ENCODE measurements at places on chromosomes 16 and 17.
A peak's percentile ranks its signal among the peaks of the same experiment; 100 is the strongest.

DNA sequence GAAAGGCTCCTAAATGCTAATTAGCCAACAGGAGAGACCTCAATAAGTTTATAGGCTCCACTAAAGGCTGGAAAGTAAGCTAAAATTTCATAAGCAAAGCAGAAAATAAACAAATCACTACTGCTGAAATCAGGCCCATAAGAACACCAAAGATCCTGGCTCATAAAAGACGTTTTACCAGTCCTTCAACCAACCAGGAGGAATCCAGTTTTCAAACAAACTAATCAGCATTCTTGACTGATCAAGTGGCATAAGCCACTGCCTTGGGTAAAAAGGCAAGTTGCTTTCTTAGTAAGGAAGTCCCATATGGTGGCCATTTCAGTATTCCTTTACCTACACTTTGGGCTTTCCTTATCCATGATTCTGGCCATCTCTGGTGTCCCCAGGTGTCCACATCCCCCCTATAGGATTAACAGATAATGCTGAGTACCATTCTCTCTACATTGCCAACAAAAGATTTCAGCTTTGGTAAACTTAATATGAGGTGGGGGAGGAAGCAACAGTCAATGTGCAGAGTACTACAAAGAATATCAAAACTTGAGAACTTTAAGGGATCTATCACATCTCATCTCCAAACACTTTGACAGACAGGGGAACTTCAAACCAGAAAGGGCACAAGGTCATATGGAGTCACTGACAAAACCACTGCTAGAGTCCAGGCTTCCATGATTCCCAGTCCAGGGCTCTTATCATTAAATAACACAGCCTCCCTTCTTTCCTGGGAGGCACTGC is 1.3 kb downstream of the TOM1L2 start:
- H3K27ac ChIP-seq, result peak overlapping the region; percentile 97
- peaks cover 35% of the 10 kb centered on the region for H3K4me1 ChIP-seq
- no peak for DNase-seq
- H3K36me3 ChIP-seq, result no peaks in the 10 kb centered on the region

- H3K27ac ChIP-seq, result no peak overlapping the region
- no peak for DNase-seq
- H3K36me3 ChIP-seq, result no peaks in the 10 kb centered on the region
- no peaks in the 10 kb centered on the region for H3K4me1 ChIP-seq
Observed at GRCh38 chr17:57751348-57751971, 6.4 kb upstream of the CCDC182 start.

- H3K27me3 ChIP-seq, result no peaks in the 10 kb centered on the region
- H3K4me1 ChIP-seq, result peaks cover 6% of the 10 kb centered on the region
- H3K27ac ChIP-seq, result no peak overlapping the region
- H3K36me3 ChIP-seq, result no peaks in the 10 kb centered on the region
Observed at GRCh38 chr16:85680352-85680944, 8.3 kb downstream of the GINS2 start.

- DNase-seq, result no peak
- no peak overlapping the region for H3K27ac ChIP-seq
- H3K4me3 ChIP-seq, result no peak overlapping the region
- no peaks in the 10 kb centered on the region for H3K27me3 ChIP-seq
- no peaks in the 10 kb centered on the region for H3K4me1 ChIP-seq
- no peaks in the 10 kb centered on the region for H3K36me3 ChIP-seq
Observed at GRCh38 chr17:50668025-50668837, 33.5 kb downstream of the ABCC3 start.

GRCh38 chr17:28405632-28406472 is at the start of gene SLC46A1:
SLC46A1 (minus strand) TSS chr17:28406212; CDS start chr17:28406114, 98 bp downstream.
- H3K27me3 ChIP-seq, result no peaks in the 10 kb centered on the region
- no peak for DNase-seq
- H3K4me1 ChIP-seq, result peaks cover 8% of the 10 kb centered on the region
- H3K27ac ChIP-seq, result no peak within 1 kb of the TSS

All from gastrocnemius medialis (tissue), 4 donors.